ENCODE measurements at places on chromosomes 7 and 10.

GRCh38 chr10:6530211-6530840 is 49.8 kb downstream of the PRKCQ start:
- no peak for DNase-seq

DNA sequence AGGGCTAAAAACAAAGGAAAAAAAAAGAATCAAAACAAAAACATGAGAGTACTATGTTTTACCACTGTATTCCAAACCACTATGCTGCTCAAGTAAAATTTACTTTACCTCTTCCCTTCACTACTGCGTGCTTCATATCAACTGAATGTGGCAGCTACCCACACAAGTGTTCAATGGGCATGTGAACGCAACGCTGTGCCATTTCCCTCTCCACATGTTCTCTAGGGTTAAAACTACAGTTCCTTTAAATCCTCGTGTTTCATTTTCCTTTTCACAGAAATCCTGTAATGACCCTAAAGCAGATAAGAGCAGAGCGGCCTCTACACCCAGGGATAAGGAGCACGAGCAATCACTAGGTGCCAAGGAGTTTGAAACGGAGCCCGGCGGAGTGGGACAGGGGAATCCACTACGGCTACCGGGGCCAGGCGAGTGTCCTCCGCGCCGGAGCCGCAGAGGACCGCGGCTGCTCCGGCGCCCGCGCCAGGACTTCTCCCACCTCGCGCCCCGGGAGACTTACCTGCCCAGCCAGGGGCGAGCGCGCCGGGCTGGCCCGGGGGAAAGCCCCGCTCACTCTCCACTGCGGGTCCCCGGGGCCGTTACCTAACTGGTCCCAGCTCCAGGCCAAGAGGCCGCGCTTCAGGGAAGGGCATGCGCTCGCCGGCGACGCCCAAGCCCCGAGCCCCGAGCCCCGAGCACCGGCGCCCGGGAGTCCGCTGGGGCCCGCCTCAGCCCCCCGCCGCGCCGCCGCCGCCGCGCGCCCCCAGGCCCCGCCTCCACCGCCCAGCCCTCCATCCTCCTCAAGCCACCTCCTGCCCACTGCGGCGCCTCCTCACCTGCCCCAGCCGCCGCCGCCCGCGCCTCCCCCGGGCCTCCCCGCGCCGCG is 711 bp downstream of the NAMPT start:
- DNase-seq, result peak; percentile 44

DNA sequence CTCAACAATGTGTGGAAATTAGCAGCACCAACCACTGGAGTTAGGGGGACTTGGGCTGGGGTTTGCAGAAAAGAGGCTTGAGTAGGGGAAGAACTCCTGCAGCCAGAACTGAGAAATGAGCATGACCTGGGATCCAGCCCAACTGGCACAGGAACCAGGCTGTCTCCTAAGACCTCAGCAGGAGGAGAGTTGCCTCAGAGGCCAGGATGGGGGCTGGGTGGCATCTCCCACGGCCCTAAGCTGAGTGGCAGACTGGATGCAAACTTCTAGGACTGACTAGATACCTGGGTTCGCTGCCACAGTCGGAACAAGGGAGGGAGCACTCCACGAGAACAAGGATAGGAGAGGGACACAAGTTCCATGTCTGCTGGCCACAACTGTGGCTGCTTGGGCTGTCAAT is 62.6 kb downstream of the RNF32 start:
- DNase-seq, result no peak

GRCh38 chr10:3424111-3424851 is 251.7 kb upstream of the PITRM1 start:
- peak; percentile 77 for DNase-seq

DNA sequence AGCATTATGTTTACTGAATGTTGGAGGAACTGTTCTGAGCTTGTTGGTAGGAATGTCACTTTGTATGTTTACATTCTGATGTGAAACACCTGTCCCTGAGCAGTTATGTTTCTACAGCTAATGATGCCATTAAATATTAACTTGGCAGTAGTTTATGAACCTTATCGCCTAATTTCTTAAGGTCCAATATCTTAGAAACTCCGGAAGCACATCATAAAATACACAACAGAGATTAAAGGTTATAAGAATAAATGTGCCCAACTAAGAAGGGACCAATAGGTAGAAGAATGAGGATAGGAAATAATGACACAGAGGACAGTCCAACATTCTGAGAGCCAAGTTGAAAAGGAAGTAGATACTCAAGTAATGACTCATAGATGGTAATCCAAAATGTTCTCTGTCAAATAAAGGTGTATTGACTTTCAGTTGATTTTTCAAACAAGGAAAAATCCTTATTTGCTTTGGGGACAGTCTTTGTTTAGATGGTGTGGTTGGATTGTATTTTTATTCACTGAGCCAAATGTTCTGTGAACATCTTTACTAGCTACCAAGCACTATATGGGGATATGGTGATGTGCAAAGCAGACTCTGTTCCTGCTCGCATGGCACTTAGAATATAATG is 31.9 kb downstream of the LCOR start:
- DNase-seq, result peak; percentile 28

DNA sequence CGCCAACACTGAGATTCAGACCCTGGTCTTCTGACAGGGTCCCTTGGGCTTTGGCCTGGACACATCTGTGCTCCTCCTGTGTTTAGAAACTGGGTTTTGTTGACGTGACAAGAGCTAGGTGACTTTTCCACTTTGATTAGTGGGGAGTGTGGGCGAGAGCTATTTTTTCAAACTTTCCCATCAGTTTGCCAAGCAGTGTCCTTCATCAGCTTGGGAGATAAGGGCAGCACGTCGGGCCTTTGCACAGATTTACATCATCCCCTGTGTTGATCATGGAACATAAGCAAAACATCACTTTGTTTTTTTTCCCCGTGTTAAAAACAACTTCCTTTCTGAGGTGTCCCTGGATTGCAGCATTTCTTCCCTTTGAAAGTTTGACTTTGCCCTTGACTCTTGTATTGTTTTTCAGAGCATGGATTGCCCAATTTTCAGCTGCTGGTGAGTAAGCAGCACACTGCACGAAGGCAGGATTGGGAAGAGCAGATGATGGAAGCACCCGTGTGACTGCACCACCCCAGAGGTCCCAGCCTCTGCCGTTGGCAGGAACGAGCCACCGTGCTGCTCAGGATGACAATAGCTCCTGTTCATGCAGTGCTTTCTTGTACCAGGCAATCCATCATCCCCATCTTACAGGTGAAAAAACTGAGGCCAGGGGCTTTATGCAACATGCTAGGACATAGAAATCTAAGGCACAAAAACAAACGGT is 6.4 kb upstream of the IGFBP1 start:
- DNase-seq, result peak; percentile 66

- no peak for DNase-seq
Observed at GRCh38 chr7:151748733-151749132, 128.2 kb downstream of the PRKAG2 start.

- DNase-seq, result no peak
Observed at GRCh38 chr10:132692311-132692710, 93.6 kb downstream of the NKX6-2 start.

GRCh38 chr10:4059471-4060138 is 274.6 kb upstream of the KLF6 start:
- DNase-seq, result no peak

- no peak for DNase-seq
Observed at GRCh38 chr7:120407010-120407409, 134.0 kb downstream of the KCND2 start.

DNA sequence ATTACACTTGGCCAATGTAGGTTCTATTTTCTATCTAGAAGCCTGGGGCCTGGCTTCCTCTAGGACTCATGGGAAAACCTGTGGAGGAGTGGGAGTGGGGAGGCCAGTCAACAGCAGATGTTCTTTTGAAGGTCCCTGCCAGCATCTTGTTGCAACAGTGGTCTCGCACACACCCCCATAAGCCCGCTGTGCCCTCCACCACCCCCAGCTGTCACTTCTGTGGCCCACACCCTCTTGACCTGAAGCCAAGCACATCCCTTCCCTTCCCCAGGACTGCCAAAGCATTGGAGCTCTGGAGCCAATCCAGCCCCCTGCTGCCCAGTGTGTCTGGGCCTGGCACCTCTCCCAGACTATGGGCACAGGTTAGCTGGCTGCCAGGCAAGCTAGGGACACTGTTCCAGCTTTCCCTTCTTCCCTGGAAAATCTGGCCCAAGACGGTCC is 1.9 kb upstream of the STX1A start:
- no peak for DNase-seq

- no peak for DNase-seq
Observed at GRCh38 chr10:99449023-99449422, 18.6 kb upstream of the GOT1 start.

DNA sequence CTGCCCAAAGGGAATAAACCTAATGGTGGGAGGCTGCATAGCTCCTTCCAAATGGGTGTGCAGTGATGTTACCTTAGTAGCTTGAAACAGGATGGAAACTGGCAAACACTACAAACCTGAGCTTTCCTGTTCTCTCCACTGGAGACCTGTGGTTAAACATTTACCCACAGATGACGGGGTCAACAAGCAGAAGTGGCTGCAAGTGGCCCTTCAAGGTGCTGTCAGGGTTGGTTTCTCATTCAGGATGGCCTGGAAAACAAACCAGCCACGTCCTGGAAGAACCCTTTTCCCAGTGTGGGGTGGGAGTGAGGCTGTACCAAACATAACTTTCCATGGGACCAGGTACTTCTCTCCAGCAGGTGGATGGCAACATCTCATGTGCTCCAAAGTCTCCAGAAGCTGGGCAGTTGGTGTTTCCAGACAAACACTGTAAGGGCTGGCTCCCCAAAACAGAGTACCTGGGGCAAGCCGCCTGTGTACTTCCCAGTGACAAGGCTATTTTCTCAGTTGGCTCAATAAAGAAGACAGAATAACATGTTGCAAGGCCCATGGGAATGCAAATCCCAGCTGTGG is 67.5 kb downstream of the DNAJB9 start:
- no peak for DNase-seq

- DNase-seq, result peak; percentile 95
Observed at GRCh38 chr7:18978108-18978495, 139.3 kb downstream of the TWIST1 start.

DNA sequence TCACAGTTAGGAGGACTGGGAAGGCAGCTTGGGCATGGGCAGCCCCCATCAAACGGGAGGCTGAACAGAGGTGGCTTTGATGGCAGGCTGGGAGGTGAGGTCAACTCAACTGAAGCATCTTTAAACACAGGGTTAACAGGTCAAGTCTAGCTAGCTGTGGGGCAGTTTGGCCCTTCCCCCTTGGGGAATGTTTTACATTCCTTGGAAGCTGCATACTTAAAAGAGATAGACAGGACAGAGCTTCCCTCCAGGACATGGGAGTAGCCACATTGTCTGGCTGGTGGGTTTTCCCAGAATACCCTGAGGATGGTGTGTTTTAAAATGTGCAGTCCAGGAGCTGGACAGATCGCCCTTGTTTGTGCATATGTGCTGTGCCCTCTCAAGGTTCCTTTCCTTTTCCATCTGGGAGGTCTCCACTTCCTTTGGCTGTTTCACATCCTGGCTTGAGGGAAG is 6.8 kb upstream of the RASSF4 start:
- DNase-seq, result no peak

DNA sequence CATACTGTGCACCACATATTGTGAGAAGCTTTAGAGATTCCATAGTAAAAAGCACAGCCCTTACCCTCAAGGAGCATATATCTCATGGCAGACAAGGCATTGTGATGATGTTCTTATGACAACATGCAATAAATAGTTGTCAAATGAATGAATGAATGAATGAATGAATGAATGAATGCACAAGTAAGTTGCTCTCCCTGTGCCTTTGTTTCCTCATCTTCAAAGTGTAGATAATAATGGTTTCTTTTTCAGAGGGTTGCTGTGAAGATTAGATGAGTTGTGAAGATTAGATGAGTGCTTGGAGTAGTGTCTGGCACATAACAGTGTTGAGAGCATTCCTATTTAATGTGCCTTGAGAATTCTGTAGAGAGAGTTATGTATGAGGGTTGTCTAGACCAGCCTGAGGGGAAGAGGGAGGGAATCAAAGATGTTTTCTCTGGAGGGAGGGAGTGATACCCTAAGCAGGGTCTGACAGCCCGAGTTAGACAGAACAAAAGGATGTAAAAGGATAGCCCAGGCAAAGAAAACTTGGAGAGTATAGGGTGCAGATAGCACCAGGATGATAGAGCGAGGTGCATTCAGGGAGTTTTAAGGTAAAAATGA is 217.2 kb downstream of the RELN start:
- no peak for DNase-seq

DNA sequence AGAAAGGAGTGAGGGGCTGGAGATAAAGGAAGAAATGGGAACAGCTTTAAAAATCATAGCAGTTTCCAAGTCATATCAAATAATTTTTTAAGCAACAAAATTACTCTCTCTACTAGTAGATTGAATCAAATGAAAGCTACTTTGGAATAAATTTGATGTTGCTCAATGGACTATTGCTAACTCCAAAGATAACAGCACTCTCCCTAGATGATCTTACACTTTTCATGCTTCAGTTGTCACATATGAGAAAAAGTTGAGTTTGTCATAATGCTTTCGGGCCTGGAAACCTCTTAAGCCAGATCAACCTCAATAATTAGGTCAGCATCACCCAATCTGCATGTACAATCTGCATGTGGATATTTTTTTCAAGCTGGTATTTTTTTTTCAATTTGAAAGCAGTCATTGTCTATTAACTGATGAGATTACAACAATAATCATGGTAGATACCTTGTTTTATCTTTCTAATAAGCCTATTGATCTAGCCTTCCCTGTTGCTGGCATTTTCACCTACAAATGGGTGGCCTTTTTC is 31.3 kb downstream of the LIPJ start:
- no peak for DNase-seq

GRCh38 chr7:138873220-138873892 is 75.4 kb upstream of the ATP6V0A4 start:
- DNase-seq, result no peak

DNA sequence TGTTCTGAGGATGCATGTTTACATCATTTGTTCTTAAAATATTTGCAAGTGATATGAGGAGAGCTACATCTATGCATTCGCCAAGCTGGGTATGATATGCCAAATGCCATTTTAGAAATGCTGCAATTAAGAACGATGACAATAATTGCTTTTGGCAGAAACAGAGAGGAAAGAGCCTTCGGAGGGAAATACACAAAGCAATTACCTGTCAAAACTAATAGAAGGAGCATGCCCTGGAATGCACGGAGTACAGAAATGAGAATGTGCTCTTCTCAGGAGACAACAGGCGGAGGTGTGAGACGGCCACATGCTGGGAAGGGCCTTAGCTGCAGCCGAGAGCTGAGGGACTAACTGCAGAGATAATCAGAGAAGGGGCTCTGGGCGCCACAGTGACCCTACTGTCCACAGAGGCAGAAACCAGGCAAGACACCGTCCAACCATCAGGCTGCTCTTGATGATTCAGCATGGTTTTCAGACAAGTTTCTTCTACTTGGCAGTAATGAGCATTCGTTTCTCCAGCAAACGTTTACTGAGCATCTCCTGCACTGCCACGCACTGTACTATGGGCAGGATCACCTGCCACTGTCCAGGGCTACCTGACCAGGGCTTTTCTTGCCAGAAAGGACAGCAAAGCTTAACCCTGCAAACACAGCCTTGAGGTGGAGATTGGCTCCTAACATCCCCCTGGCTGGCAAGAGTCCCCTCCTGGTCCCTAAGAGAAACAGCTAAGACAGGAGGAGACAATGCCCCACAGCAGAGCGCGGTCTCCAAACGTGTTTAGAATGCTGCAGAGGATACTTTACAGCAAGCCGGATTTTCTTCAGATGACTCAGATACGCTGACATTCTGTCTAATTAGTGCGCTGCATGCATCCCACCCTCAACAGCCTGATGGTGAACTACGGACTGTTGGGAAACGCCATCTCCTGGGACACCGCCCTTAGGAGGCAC is 18.1 kb downstream of the VIPR2 start:
- no peak for DNase-seq

- DNase-seq, result no peak
Observed at GRCh38 chr10:44745920-44746319, 165.2 kb upstream of the TMEM72 start.

GRCh38 chr7:150363370-150363769 is 5.3 kb upstream of the REPIN1 start:
- DNase-seq, result no peak

GRCh38 chr7:31432836-31433340 is 81.0 kb upstream of the ITPRID1 start:
- DNase-seq, result peak; percentile 17

Measured in astrocyte of the spinal cord (primary cell).